Cortex of kidney (tissue), 1 donor: ENCODE measurements at places on chromosomes 2 and 18.

GRCh38 chr2:39158351-39158750, 37.5 kb upstream of the SOS1 start:
- DNase-seq, result no peak

GRCh38 chr2:119174216-119174992, 15.9 kb upstream of the C1QL2 start:
- DNase-seq, result no peak

GRCh38 chr2:189221811-189222467, 42.4 kb upstream of the COL5A2 start:
- DNase-seq, result no peak

DNA sequence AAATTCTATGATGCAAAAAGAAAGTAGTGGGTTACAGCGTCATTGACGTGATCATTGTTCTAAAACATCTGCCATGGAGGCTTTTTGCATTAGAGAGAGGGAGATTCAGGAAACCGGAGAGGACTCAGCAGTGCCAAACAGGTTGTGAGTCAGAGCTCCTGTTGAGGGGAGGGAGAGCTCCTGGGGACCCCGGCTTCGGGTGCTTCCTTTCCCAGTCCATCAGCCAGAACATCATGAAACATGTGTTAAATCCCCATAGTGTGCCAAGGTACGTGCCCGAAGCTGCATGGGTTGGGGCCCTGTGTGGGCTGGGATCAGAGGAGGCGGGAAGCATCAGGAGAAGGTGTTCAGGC, 791 bp upstream of the CYRIA start:
- DNase-seq, result no peak

DNA sequence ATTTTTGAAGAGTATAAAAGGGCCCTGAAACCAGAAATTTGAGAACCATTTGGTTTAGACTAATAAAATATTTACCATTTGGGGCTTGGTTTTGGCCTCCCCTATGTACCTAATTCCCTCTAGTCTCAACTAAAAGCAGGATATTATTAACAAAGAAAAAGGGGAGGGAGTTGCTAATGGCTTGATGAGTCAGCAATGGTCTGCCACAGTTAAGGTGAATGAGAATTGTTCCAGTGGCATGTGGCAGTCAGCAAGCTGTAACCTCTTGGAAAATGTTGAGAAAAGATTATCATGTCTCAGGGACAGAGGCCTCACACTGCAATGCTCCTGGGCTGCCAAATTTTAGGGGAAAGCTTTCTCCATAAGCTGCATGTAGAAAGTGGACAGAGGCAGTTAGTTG, 20.1 kb upstream of the SLC39A10 start:
- DNase-seq, result no peak

DNA sequence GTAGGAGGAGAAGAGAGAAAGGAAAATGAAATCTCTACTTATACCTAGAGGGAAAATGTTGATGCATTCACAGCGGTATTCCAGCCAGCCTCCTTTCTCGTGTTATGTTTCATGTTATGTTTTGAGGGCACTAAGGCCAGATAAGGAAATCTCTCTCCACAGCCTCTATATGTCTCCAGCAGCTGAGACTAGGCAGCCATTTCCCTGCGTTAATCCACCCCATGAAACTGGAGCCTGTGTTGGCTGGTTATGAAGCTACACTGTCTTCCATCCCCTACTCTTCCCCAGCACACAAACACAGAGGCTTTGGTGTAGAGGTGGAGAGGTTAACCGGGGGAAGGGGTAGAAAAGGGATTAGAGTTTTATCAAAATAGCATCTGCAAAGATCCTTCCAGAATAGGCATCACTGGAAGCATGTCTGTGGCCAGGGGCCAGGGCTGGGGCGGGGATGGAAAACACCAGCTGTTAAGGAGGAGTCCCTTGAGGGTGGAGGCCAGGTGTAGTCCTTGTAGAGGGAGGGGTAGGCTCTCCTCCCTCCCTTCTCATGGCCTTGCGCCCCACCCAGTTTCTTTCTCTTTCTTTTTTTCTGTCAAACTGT, 100.9 kb upstream of the TNP1 start:
- DNase-seq, result no peak
